Glutamatergic neuron (in vitro differentiated cells): ENCODE measurements at places on chromosomes 7 and 10.

DNA sequence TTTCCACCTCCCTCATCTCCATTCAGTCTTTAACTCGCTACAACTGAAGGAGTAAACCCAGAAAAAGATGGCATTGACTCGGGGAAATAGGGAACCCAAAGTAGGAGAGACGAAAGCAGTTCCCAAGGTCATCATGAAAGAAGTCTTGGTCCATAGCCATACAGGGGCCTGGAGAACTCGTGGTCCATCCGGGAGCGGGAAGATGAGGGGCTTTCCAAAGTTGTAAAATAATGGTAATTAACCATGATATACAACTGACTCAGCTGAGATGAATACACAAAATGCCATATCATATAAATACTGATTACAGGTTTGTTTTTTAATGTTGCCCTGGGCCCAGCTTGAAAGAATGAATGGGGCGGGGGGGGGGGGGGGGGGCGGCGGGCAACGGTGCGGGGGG, 32.3 kb downstream of the RBM17 start:
- DNase-seq: no peak

DNA sequence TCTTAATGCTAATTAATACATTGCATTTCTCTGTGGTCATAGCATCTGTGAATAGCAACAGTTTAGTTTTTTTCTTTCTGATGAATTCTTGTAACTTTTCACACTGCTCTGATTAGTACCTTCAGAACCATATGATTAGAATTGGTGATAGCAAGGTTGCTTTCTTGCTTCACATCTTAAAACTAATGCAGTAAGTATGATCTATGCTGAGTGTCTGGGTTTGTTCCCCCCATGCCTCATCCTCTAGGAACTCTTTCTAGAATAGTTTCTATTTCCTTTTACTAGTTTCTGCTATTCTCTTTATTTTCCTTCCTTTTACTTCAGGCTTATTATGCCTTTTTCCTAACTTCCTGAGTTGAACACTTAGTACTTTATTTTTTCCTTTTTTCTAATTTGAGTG, 32.4 kb downstream of the TES start:
- no peak for DNase-seq

DNA sequence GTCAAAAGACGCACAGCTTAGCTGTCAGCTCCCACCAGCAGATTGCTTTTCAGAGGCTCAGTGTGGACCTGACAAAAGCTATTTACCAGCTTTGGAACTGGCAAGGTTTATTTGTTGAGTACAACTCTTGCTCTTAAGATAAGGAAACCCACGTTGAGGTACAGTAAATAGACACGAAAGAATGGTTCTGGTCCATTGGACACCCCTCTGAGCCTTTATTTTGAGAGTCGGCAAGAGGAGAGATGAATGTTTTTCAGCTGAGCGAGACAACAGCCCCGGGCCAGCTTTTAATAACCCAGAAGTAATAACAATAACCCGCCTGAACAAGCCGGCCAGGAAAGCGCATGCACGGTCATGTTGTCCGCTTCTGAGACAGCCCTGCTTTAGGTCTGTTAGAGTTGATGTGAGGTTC, 49.0 kb downstream of the WNT2 start:
- no peak for DNase-seq

- no peak for DNase-seq
Observed at GRCh38 chr7:106836816-106837215, 28.3 kb upstream of the PIK3CG start.

DNA sequence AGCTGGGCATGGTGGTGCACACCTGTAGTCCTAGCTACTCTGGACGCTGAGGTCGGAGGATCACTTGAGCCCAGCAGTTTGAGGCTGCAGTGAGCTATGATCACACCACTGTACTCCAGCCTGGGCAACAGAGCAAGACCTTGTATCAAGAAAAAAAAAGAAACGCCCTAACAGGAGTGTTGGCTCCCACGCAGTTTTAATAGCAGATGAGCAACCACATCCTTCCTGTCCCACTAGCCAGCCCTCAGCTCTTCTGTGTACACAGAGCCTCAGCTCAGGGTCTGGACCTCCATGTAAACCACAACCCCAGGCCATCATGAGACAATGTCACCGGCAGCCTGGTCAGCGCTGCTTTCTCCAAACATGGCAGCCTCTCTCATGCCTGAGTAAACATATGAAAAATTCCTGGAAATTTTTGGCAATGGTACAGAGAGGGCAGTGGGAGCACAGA, 108.2 kb downstream of the PIP4K2A start:
- no peak for DNase-seq

GRCh38 chr7:149869291-149869650, 4.5 kb upstream of the ATP6V0E2 start:
- no peak for DNase-seq

DNA sequence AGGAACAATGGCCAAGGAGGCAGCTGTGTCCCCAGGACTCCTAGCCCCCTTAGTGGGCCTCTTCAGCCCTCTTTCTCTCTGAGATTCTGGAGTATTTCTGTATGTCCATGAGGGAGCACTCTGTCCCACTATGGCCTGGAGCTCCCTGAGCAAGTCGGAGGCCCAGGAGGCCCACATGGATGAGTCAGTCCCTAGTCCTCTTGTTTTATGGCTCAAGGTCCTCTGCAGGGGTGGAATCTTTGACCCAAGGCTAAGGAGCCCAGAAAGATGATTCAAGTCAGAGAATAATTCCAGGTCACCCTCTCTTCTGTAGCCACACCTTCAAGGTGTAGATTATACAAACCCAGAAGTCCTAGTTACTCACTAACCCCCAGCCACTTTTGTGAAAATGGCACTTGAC, 125.6 kb downstream of the PLXNA4 start:
- DNase-seq: no peak

- DNase-seq: no peak
Observed at GRCh38 chr10:47050618-47051455, 139.6 kb downstream of the PTPN20 start.

DNA sequence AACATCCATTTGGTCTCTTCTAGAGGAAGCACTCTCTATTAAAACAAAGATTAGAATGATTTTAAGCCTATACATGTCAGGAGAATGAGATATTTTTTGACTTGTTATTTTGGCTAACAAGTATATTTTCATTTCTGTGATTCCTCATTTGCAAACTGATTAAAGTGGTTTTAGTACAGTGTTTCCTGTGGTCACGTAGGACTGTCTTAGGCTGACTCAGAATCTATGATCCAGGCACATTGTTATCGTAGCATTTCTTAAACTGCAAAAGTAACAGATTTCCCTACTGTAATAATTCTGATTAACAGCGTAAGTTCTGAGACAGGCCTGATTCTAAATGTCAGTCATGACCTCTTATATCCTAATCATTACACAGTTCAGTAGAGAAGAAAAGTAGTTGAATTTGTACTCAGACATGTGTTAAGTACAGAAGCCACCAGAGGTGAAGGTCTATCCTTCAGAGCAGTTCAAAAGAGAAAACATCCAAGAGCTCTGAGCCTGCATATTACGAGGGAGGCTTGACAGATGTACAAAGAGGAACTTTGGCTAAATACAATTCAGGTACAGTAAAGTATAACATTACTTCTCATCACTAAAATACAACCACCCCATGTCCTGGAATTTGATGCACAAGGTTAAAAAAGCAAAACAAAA, 124.1 kb upstream of the TEX47 start:
- no peak for DNase-seq

DNA sequence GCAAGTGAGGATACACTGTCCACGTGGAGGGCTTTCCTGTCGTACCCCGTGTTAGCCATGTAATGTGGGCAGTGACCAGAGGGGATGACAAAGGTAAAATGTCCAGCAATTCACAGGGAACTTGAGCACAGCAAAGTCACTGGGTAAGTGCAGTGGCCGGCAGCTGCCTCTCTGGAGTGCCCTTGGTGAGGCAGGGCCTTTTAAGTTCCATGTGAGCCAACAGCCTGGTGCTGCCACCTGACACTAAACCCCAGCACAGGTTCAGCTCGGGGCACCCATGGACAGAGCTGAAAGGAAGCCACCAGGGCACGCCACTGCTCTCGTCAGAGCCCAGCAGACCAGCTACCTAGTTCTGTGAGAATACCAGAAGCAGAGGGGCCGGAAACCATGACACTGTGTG, 168.3 kb downstream of the PRKAG2 start:
- DNase-seq: no peak

DNA sequence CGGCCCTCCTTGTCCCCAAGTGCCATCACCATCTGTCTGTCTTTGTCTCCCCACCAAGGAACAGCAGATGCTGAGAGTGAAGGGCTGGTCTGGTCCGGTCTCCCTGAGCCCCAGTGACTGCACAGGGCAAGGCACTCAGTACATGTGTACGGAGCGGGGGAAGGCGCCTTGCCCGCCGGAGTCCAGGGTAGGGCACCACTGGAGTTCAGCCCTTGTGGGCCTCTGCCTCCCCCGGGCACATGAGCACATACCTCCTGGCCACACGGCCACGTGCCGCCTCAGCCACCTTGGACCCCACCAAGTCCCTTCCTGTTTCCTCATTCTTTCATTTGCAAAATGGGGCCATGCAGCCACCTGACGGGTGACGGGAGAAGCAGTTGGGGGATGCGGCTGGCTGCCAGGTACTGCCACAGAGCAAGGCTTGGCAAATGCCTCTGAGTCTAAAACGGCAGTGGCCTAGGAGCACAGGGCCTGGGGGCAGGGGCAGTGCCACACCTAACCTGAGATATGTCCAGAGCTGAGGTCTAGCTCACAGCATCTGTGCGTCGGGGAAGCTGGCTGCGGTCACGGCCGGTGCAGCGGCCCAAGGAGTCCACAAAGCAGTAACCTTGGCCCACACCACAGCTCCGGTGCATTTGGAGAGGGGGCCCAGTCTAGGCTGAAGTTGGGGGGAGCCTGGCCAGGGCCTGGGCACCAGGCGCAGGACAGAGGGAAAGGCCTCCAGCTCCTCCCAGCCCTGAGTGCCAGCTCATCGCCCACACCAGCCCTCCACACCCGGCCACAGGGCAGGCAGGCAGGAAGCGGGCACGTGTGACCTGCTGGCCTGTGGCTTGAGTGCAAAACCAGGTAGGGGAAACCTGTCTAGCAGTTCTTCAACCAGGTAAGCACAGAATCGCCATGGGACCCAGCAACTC, 5.2 kb downstream of the ADAP1 start:
- peak; percentile 3 for DNase-seq

DNA sequence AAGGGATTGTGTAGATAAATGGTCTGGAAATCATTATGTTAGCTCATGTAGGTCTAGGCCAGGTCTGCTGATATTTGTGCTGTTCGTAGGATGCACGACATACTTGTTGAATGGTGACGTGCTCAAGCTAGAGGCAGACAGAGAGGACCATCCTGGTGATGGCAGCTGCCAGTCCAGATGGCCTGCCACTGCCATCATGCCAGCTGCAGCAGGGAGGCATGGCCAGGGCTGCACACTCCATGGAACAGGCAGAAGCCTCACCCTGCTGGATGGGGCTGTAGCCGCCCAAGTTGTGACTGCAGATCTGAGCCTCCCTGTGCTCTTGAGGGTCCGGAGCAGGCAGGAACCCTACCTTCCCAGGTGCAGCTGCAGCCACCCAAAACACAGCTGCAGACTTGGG, 80.3 kb downstream of the SPDYE5 start:
- DNase-seq: no peak

DNA sequence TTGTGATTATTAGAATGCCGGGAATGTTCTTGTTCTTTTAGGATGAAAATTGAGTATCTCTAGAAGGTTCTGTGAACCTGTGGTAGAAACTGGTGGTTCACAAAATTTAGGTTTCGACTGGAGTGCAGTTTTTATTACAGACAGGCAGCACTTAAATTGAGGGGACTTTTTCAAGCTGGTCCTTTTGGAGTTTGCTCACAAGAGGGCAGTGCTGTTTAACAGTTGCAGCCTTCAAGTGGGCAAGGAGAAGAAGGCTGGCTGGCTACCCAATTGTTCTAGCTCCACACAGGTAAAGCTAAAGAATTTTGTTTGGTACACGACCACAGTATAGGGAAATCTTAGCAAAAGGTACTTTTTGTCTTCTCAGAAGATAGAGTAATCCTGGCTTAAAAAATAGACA, 233.6 kb downstream of the SNX13 start:
- DNase-seq: peak; percentile 45

DNA sequence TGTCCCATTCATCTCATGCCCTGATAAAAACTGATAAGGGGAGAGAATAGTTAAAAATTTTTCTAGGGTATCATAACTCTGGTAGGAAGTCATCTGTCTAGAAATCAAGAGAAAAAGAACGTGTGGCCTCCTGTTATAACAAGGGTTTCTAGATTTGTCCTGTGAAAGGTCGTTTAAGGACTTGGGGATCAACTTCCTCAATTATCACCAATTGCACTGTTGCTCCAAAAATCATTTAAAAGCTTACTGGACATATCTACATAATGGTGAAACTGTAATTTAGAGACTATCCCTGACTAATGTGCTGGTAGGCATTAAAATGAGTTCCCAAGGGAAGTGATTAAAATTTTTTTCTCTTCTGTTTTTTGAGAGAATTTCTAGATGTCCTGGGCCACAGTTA, 58.2 kb downstream of the GPR141 start:
- no peak for DNase-seq

- no peak for DNase-seq
Observed at GRCh38 chr7:49010717-49011116, 86.4 kb downstream of the CDC14C start.

DNA sequence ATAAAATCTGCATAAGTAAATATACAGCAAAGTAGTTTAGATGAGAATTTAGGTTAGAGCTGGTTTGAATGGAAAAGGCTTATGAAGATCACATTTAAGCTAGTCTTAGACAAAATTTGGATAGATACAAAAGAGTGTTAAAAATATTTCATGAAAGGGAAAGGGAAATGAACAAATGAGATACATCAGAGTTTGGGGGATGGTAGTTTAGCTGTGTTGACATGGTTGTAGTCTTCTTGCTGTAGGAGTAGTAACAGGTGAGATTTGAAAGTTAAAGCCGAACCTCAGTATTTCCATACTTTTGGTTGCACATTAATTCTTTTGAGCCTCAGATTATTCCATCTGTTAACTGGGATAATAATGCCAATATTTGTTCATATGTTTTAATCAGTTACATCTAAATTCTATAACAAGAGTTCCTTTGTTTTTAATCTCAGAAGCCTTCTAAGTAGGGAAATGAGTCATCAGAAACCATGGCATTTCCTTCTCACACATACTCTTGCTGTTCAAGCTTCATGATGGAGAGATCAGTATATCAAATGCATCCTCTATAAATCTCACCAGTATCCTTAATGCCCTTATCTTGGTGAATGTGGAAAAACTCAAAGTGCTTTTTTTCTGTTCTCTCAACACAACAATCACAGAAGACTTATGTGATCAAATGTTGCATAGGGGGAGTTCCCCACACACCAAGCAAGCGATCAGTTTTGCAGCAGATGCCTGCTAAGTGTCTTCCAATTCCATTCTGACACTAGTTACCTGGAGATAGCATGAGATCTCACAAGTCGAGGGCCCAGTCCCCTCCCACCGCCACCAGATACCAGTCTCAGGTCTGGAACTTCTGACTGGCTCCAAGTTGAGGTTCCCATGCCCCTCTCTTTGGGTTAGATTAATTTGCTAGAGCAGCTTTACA, 84.7 kb downstream of the MAPK8 start:
- no peak for DNase-seq

- no peak for DNase-seq
Observed at GRCh38 chr10:48604039-48604990, 558 bp downstream of the ARHGAP22 start.

- DNase-seq: peak; percentile 55
Observed at GRCh38 chr10:73819513-73820093, 8.2 kb upstream of the NDST2 start.

GRCh38 chr10:30002426-30003266, 56.7 kb downstream of the JCAD start:
- DNase-seq: peak; percentile 85

- DNase-seq: no peak
Observed at GRCh38 chr10:95181726-95182125, 12.3 kb upstream of the ACSM6 start.
